Stimulated activated CD8-positive, alpha-beta memory T cell treated with anti-CD3 and anti-CD28 coated beads, Interleukin-4, amount 100 ng/mL, for 48 hours (primary cell): ENCODE measurements at places on chromosomes 11 and 22.
A peak's percentile ranks its signal among the peaks of the same experiment; 100 is the strongest.

- peak; percentile 36 for DNase-seq
These were observed 97.9 kb upstream of the RTL6 start for GRCh38 chr22:44595841-44596341.

DNA sequence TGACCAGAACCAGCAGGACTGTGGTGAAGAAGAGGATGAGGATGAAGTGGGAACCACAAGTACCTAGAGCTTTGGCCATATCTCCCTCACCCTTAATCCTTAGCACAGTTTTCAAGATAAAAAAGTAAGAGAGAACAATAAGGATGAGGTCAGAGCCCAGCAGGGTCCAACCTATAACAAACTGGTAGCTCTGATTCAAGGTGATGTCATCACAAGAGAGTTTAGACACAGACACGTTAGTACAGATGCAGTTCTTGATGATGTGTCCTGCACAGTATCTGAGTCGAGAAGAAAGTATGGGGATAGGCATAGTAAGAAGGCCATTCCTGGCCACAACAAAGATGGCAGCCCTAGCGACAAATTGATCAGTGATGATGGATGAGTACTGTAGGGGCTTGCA lies 586 bp downstream of the OR56A5 start:
- no peak for DNase-seq

- no peak for DNase-seq
These were observed 2.2 kb upstream of the TNFRSF13C start for GRCh38 chr22:41928593-41929417.

DNA sequence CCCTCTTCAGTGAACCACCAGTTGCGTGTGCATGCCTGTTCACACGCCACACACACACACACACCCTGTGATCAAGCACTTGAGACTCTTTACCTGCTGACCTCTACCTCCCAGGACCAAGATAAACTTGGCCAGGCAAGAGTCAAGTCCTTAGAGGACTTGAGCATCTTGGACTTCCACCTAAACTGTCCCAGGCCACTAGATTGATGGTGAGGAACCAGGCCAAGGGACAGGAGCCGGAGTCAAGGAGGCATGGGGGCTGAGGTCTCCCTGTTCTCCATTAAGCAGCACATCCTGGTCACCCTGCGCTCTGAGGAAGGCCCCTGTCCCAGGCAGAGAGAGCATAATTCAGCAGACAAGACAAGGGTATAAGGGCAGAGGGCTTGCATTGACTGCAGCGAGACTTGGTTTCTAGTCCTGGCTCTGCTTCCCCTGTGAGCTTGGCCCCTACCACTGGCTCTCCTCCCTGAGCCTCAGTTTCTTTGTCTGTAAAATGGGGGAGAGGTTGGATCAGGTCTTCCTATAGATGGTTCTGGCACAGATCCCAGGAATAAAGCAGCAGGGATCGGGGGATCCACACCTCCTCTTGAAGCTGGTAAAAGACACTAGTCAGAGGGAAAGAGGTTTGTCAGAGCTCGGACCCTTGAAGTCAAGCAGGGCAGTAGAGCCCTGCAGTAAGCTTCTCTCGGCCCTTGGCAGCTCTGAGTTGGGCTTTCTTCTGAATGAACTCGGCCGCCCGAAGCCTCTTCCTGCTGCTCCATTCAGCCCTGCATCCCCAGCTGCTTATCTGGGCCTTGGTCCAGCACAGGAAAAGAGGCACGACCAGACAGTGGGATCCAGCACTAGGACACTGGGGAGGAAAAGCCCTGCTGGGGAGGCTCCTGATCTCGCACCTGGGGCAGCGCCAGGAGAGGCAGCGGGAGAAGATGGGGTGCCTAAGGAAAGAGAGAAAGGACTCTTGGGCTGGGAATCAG lies 2.0 kb downstream of the CREB3L1 start:
- no peak for DNase-seq

DNA sequence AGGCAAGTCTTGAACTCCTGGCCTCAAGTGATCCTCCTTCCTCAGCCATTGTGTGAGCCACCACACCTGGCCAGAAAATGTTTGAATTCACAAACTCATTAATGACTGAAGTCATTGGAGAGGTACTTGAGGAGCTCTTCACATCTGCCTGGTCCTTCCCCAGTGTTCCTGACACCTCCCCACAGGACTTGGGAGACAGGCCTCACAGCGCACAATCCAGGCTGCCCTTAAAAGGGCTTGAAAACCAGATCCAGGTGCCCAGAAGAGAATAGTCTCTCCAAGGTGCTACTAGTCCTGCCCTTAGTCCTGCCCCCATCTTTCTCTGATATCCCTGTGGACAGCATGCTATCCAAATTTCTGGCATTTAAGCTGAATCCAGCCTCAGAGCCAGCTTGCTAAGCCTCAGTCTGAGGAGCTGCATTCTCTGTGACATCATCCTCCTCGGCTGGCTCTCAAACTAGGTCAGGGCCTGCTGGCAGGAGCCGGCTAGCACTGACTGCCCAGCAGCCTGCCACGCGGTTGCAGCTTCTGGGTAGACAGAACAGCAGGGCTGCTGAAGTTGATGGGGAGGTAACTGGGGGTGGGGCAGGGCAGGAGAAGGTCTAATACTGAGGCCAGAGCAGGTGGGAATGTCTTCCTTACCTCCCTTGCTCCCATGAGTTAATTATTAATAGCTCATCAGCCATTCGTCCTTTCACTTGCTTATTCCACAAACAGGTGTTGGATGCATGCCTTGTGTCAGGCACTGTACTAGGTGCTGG lies 35.3 kb upstream of the NECTIN1 start:
- no peak for DNase-seq

DNA sequence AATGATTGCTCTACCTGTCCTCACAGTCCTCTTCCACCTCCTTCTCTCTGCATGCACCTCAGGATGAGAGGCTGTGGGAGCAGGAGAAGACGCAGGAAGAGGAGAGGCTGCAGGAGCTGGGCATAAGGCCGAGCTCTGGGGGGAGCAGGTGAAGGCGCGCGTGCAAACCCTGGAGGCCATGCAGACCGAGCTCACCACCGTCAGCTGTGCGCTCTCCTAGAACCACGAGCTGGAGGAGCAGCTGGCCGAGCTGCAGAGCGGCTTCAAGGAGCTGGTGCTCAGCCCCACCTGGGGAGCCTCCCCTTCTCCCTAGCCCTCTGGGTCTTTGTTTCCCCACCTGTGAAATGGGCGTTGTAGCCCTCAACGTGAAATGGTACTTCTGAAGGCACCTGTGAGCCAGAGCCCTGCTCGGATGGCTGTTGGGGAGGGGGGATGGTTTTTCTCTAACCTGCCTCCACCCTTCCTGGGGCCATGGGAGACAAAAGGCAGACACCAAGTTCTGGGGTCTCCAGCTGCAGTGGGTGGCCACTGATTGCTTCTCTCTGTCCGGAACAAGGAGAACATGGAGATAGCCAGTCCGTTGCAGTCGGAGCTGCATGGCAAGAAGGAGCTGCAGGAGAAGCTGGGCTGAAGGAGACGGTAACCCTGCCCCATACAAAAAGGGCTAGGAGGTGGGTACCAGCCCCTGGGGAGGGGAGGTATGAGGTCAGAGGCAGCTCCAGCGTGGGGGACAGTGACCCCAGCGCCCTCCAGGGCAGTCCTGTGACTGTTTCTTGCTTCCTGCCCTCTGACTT lies 65.2 kb upstream of the A4GALT start:
- DNase-seq: no peak

- DNase-seq: no peak
These were observed 385 bp upstream of the SCO2 start for GRCh38 chr22:50525858-50526107.

GRCh38 chr11:111518668-111519067 lies 4.1 kb downstream of the HOATZ start:
- DNase-seq: no peak

DNA sequence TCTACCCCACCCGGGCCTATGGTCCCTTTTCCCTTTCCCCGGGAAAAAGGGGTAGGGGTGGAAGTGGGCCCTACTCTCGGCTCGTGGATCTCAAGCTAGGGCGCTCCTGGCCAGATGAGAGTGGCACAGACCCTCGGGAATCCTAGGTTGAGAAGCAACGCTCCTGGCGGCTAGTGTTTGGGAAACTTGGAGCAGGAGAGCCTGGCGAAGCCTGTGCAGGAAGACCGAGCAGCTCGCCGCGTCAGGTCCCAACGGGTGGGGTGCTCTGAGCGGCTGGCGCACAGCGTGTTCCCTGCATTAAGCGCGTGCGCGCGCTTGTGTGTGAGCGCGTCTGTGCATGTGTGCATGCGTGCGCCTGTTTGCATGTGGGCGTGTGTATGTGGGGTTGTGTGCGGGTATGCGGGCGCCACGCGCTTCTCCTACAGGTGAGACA lies 7.1 kb upstream of the FLI1 start:
- DNase-seq: peak; percentile 71

DNA sequence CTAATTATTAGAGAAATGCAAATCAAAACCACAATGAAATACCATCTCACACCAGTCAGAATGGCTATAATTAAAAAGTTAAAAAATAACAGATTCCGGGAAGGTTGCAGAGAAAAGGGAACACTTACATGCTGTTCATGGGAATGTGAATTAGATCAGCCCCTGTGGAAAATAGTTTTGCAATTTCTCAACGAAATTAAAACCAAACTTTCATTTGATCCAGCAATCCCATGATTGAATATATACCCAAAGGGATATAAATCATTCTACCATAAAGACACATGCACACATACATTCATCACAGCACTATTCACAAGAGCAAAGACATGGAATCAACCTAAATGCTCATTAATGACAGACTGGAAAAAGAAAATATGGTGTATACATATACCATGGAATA lies 32.5 kb downstream of the NOX4 start:
- DNase-seq: no peak

DNA sequence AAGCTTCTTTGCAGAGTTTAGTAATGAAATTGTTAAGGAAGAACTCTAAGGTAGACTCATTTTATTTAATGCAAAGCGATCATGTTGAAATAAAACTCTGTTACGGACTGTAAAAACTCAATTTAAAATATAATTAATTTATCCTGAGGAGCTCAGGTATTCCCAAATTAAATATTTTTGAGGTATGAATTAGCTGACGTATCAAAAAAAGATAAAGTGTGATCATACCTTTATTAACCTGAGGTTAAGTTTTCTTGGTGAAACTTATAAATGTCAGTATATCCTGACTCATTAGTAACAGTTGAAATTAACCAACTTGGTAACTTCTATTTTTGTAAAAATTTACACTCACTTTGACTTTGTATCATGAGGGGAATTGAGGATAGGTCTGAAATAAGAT lies 130.4 kb downstream of the PAX6 start:
- no peak for DNase-seq

DNA sequence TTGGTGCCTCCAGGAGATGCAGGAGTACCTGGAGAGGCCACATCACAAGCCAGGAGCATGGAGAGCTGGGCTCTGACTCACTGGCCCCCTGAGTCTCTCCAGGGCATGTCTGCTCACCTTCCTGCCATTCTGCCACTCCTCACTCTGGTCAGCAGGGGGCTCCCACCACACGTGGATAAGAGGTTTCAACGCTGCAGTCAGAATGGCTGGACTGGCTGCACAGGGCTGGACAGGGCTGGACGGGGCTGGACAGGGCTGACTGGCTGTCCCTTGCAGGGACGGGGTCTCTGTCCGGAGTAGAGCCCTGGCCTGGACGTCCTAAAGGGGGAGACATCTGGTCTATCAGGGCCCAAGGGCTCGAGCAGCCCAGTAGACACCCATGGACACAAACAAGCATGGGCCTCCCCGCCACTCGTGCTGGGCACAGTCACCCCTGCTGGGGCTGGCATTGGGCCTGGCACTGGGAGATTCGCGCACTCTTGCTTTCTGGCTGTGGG lies 34.6 kb downstream of the CYTH4 start:
- peak; percentile 81 for DNase-seq

GRCh38 chr22:45602004-45602733 lies 69.5 kb upstream of the ATXN10 start:
- no peak for DNase-seq

GRCh38 chr11:19743622-19744021 lies 31.0 kb downstream of the NAV2 start:
- DNase-seq: no peak

DNA sequence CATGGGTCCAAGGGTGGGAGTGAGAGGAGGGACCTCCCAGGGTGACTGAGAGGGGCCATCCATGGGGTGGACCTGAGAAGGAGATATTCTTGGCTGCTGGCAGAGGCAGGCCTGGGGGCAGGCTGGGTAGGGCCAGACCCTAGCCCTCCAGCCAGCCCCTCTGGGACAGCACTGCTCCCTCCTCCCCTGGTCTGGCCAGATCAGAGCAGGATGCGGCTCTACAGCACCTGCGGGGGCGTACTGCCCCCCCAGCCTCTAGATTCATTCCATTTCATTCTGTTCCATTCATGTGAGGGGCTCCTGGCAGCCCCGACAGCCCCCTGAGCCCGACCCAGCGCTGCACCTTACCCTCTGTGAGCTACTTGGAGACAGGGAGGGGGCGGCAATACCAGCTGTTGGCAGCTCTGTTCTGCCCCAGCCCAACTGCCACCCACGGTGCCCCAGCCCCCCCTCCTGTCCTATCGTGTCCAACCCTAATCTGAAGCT lies 34.3 kb upstream of the MYRF start:
- no peak for DNase-seq

- DNase-seq: no peak
These were observed 36.2 kb downstream of the TXN2 start for GRCh38 chr22:36445158-36445668.

DNA sequence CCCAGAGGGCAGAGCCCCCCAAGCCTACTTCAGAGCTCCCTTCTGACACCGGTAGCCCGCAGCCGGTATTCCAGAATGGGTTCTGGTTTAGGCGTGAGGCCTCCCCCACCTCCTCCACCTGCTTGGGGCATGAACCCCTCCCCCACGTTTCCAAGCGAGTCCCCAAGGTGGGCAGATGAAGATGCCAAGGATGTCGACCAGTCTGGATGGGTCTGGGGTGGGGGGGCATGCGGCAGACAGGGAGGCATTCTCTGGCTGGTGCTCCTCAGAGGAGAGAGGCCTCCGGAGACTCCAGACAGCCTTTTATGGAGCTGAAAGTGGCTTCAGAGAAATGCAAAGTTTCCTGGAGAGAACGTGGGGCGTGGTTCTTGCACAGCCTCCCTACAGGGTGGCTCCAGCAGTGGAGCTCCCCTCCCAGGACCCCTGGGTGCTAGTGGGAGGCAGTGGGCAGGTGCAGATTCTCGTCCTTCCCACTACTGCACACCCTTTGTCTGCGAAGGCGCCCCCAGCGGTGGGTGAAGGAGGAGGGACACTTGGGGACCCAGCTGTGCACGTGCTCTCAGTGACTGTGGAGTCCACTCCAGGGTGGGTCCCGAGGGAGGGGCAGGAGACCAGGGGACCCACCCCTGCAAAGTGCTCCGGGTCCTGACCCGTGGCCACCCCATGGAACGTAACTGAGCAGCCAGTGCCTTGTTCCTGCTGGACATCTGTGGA lies 4.2 kb downstream of the CCND1 start:
- DNase-seq: no peak

GRCh38 chr11:91163619-91164451 lies 941.0 kb upstream of the CHORDC1 start:
- no peak for DNase-seq

DNA sequence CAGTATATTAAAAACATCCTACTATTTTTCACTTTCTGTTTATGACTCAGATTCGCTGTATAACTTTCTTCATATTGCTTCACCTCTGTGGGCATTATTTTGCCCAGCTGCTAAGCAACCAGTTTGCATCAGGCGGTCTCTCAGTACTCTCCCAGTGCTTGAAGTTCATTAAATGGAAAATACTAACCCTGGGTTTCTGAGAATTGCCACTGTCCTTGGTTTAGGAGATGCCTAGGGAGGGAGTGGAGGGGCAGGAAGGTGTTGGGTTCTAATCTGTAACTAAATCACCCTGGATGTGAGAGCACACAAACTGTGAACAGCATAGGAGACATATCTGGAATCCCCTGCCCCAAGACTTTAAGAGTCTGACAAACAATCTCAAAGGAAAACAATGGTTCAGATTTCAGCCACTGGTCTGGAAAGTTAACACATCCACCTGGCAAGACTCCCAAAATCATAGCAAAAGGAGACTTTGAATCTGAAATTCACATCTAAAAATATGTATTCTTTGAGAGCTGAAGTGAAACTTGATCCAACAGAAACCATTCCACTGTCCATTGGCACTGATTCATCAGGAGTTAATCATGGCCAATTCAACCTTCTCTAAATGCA lies 540.0 kb downstream of the SOX6 start:
- DNase-seq: no peak
